NCI-H2227 treated with DMSO at 0.1 percent for 48 hours (cell line): ENCODE measurements at places on chromosomes 12 and 14.

GRCh38 chr12:93802698-93803423, 125.7 kb downstream of the CRADD start:
- DNase-seq: peak; percentile 19

DNA sequence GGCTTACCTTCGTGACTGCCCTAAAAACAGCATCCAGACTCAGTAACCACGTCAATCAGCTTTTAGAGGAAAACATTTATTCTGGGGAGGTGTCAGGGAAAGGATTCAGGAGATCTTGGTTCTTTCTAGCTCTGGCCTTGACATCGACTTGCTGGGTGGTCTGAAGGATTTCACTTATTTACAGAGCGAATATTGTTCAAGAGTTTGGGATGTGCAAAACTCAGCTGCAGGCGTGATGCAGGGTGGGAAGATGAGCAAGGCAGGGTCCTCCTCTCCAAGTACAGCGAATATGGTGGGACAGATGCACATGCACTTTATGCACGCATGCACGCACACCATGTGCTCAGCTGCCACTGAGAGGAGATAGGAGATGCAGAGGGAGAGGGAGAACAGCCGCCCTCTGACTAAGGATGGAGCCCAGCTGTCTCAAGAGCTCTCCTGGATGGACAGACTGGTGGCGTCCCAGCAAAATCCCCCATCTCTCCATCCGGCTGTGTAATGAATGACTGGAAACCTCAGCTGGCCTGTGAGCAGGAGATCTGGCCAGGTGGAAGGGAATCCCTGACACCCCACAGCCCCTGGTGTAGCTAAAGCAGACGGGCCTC, 24.4 kb upstream of the BDKRB1 start:
- no peak for DNase-seq

DNA sequence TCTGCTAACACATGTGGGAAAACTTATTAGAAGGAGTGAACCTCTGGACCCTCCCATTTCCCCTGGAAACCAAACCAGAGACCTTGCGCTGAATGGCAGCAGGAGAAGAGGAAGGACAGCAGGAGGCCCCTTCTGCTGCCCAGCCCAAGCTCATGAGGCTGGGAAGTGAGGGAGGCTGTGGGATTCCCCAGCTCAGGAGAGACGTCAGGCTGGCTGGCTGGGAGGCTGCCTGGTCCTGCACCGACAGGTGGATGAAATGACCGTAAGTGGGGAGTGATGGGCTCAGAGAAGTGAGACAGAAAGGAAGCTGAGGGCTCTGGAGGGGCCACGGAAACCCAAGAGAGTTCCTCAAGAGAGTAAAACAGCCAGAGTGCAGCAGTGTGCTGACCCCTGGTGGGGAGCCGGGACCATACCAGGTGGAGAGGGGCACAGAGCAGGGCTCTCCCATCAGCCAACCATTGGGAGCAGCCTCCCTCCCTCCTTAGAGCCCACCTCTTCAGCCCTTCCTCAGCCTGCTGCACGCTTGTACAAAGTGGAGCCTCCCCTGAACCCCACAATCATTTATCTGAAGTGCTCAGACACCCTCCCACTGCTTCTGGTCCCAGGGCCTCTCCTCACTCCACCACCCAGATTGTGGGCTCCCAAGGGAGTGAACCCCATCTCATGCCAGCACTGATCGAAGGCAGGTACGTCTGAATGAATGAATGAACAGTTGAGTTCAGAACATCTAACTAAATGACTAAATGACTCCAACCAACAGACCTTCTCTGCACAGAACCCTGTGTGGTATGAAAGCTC, 14.0 kb downstream of the TAMALIN start:
- no peak for DNase-seq

GRCh38 chr14:79576424-79576823, 634.9 kb downstream of the DIO2 start:
- DNase-seq: no peak

DNA sequence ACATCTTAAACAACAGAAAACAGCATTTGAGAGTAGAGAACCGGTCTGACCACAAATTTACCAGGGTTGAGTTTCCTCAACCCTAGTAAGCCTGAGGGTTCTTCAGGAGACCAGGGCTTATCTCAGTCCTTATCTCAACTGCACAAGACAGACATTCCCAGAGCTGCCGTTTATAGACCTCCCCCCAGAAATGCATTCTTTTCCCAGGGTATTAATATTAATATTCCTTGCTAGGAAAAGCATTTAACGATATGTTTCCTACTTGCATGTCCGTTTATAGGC, 12.3 kb downstream of the TMEM117 start:
- DNase-seq: no peak

DNA sequence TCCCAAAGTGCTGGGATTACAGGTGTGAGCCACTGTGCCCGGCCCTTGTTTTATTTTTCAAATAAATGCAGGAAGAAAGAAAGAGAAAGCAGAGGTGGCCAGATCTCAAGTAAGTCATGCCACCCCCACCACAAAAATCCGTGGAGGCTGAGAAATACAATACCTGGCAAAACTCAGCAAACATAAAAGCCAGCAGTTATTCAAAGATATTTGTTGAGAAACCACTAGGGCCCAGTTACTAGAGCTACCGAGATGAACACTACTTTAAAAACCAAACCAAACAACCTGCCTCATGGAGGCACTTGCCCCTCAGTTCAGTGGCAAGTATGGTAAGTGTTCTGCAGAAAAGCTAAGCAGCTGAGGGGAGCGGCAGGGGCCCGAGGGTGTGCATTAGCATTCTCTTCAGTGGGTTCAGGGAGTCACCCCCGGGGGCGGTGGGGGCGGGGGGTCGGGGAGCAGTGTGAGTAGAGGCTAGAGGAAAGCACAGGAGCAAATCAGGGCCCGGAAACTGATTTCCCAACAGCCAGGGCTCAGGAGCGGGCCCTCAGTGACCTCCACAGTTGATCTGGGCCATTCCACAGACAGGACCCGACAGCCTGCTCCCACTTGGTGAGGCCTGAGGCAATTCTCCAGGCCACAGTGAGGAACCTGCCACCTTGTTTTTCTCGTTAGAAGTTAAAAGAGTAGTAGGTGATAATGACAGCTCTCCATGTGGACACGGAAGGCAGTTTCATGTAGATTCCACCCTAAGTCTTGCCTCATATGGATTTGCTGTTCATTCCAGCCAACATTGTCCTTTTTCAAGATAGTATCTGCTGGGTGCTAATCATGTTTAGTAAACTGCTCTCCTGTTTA, 8.6 kb downstream of the EVL start:
- no peak for DNase-seq

DNA sequence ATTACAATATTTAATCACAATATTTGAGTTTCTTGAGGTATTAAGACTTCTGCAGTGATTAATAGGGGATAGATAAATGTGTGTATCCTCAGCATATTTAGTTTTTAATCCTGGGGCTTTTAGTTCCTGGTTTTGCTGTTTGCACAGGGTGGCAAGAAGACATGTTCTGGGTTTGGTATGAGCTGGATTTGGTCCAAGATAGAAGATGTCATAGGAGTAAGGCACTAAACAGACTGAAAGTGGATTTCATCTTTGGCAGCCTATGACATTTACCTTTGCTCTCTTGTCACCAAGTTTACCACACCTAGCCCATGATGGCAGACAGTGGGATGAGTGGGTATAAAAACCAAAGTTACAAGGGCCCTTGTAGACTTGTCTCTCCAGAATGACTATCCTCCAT, 168.2 kb downstream of the LRRK2 start:
- DNase-seq: no peak

GRCh38 chr14:74630881-74631690, 19.0 kb upstream of the LTBP2 start:
- no peak for DNase-seq

DNA sequence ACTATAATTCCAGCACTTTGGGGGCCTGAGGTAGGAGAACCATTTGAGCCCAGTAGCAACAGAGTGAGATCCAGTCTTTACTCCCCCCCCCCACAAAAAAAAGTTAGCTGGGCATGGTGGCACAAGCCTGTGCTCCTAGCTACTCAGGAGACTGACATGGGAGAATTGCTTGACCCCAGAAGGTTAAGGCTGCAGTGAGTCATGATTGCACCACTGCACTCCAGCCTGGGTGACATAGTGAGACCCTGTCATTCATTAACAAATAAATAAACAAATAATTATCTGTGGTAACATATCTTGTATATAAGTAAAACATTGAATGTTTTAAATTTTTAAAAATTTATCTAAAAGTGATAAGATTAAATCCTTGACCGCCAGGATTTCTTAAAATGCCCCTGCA, 4.8 kb downstream of the ENTPD5 start:
- DNase-seq: no peak

GRCh38 chr14:25699981-25700380, 650.0 kb upstream of the STXBP6 start:
- no peak for DNase-seq
